Stimulated activated CD4-positive, alpha-beta T cell treated with anti-CD3 and anti-CD28 coated beads, Interleukin-15, amount 100 ng/mL, for 1 hour (primary cell): ENCODE measurements at places on chromosomes 2 and 18.

- DNase-seq: no peak
Measured at GRCh38 chr2:62149708-62150107, 46.2 kb upstream of the B3GNT2 start.

DNA sequence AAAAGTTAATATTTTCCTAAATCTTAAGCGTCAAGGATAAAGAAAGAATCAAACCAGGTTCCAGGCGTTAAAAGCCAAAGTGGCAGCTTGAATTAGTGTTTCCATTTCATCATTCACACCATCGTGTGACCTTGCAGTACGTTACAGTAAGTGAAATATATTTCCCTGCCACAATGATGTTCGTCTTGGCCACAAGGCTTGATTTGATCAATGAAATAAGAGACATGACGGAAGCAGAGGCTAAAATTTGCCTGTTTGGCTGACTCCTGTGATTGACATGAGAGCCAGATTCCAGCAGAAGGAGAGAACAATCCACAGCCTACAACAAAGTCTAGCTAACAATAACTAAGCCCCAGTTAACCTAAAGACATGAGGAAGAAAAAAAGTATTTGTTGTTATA, 62.0 kb downstream of the ASXL2 start:
- no peak for DNase-seq

DNA sequence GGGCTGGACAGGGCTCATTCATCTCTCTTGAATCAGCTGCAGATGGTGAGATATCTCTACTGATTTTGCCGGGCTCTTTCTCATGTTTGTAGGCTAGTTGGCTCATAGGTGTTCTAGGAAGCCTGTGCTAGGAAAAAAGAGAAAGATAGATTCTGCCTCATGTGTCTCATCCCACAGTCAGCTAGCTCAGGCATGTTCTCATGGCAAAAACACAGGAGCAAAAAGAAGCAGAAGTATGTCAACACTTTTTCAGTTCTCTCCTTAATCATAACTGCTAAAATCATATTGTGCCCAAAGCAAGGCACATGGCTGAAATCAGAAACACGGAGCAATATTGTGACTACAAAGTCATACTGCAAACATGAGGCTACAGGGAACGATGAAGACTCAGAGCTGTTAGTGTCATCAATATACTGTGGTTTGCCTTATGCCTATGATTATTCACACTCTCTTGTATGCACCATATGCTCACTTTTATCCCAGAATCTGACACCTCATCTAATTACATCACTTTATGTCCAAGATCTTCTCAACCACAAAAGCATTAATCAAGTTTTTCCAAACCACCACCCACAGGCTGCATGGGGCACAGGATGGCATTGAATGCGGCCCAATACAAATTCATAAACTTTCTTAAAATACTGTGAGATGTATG, 571.9 kb upstream of the CNTNAP5 start:
- no peak for DNase-seq

- no peak for DNase-seq
Measured at GRCh38 chr2:175743011-175743410, 259.1 kb downstream of the LNPK start.

- DNase-seq: no peak
Measured at GRCh38 chr18:45166341-45166835, 448.9 kb upstream of the SLC14A2 start.

DNA sequence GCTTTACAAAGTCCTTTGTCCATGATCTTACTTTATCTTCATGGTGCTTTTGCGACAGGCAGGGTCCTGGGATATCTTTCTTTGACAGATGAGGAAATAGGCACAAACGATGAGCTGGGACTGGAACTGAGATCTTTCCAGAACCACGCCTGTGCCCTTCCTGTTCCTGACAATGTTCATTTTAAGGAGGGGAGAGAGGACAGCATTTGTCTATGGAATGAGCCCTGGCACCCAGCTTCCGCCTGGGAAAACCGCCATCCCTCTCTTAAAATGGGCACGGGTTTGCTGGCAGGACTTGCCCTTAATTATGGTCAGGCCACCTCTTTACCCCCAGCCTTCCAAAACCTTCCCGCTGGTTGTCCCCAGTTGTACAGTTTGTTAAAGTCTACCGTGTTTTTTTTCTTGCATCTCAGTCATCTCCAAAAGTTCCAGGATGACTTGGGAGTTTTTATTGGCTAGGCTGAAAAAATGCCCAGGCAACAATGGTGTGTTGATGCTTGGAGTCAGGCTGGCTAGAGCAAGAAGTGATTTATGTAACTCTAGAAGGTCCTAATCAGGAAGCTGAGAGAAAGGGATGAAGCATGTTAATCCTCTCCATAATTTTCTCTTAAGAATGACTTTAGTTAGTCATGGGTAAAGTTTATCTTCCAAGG, 264.9 kb upstream of the EPAS1 start:
- no peak for DNase-seq

DNA sequence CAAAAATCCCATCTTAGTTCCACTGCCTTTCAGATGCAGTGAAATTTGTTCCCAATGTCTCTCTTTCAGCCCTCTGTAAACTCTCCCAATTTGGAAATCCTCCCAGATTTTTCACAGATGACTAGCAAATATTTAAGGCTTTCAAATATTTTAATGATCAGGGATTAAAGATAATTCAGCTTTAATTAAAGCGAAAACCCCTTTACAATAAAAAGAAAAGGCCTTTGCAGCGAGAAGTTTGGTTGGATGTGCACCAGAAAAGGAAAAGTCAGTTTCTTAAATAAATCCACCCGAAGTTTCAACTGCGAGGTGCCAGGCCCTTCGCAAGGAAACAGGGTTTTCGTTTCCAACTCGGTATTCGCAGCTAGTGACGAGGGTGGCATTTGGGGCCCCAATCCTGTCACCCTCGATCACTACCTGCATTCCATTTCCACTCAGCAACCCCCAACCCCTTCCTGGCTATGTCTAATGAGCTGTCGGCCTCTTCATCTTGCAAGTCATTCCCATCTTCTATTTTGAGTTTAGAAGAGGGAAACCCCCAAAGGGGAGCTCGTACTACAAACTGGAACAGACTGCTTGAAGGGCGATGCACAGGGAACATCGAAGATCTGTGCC, 1.5 kb downstream of the RAX start:
- DNase-seq: no peak
